ENCODE measurements at places on chromosomes 2 and 18. TPM values are rescaled to one million over a fixed set of nuclear protein-coding genes. Genes with fewer than 3 reads are reported as not detected.

LINC00305 gene
- polyA plus RNA-seq, result not detected

PLGLB1 gene
- polyA plus RNA-seq, result 7.0 TPM

SOWAHC gene
- 0.74 TPM for polyA plus RNA-seq

SOS1 gene
- 27.7 TPM for polyA plus RNA-seq

TEKT4 gene
- not detected for polyA plus RNA-seq
